ENCODE measurements at places on chromosomes 16 and 17. TPM values are rescaled to one million over a fixed set of nuclear protein-coding genes. Genes with fewer than 3 reads are reported as not detected.

- no peak for DNase-seq
These were observed 4.3 kb upstream of the PPP1R1B start for GRCh38 chr17:39622380-39623006.

DNA sequence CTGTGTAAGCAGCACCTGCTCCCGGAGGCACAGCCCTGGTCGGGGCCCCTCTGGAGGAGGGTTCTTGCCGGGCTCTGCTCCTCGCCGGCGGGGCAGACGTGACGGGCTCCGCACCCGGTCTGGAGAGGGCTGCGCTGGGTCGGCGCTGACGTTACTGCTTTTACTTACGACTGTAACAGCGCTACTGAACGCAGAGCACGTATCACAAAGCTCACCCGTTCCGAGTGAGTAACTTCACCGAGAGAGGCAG lies 1.3 kb upstream of the RAB40C start:
- DNase-seq: peak; percentile 79

- DNase-seq: no peak
These were observed 119.7 kb upstream of the CIBAR2 start for GRCh38 chr16:85231959-85232358.

DNA sequence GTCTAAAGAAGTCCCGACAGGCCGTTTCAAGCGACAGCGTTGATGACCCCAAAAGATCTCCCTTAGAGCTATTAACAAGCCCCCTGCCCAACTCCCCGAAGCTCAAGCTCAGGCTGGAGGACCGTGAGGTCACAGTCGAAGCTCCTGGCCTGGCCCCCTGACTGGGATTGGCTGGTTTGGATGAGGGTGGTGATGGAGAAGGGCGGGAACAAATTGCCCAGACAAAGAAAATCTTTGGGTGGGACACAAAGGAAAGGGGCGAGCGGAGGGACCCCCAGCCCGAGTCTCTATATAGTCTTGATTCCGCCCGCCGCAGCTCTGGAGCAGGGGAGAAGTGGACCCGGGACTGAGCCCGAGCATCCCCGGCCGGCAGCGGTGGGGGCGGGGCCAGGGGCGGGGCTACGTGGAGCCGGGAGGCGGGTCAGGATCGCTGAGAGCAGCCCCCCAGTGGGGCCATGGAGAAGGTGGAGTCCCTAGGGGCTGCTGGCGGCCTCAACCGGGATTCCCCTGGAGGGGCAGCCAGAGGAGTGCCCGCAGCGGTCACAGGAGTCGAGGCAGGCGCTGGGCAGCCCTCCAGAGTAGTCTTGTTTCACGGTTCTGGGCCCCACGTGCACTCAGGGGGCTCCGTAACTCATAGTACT lies 982 bp upstream of the NEURL4 start:
- peak; percentile 52 for DNase-seq

DNA sequence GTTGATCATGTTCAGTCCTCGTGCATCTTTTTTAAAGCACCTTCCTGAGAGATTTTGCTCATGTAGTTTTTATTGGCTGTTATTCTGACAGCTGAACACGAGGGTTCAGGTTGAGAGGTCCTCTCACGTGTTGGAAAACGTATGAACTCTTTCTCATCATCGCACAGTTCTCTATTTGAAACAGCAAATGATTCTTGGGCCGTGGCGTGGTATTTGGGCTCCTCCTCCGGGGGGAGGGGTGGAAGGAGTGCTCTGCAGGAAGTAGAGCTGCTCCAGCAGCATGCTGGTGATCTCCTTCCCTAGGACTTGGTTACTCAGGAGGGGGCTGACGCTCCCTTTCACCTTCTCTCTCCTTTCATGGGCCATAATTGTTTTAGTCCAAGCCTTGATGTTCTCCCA lies 70.4 kb downstream of the KSR1 start:
- peak; percentile 73 for DNase-seq

GRCh38 chr17:47741109-47741792 lies 8.2 kb downstream of the TBX21 start:
- DNase-seq: no peak

GRCh38 chr17:44004077-44004760 lies at the start of gene NAGS:
Gene NAGS, plus strand, starts transcription at chr17:44004622. Its CDS starts 42 bp downstream, at chr17:44004664.
- peak; percentile 82 for DNase-seq

GRCh38 chr17:16941072-16942036 lies 30.6 kb downstream of the TNFRSF13B start:
- DNase-seq: no peak

- no peak for DNase-seq
These were observed 31.1 kb downstream of the SLFN11 start for GRCh38 chr17:35342276-35342675.

- no peak for DNase-seq
These were observed 31.8 kb downstream of the USP7 start for GRCh38 chr16:8931859-8932258.

GRCh38 chr17:79814974-79815835 lies 18.3 kb upstream of the CBX8 start:
- DNase-seq: no peak

DNA sequence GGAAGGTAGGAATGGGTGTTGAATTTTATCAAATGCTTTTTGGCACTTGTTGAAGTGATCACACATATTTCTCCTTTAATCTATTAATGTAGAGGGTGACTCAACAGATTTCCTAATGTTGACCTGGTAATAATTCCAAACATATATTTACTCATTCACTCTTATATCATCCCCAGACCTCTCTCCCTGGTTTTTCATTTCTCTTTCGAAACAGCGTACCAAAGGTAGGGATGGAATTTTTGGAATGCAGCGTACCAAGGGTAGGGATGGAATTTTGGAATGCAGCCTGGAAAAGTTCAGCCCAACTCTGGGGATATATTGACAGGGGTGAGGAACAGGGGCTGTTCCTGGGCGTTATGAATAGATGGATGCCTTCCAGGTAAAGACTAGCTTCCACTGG lies 7.3 kb downstream of the KIF18B start:
- DNase-seq: no peak

DNA sequence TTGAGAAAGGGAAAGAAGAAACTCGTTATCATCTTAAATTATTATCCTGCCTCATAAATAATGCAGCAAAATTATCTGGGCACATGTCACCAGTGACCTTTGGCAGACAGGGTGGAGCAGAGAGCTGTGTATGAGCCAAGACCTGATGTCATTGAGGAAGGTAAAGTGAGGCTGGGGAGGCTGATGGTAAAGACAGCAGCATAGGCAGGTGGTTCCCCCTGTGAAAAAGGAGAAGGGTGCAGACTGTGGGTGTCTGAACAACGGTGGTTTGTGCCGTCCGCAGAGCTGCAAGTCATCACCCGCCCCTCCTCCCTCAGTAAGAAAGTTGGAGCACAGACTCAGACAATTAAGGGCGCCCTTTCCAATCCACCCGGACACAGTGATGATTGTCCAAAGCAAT lies 30.8 kb upstream of the METTL16 start:
- peak; percentile 85 for DNase-seq

The KLHDC4 gene
- 34.0 TPM for polyA plus RNA-seq

The ACSM3 gene
- polyA plus RNA-seq: 14.6 TPM
